ENCODE measurements at places on chromosomes 3 and 15.

GRCh38 chr3:18643281-18643680 lies 218.1 kb upstream of the SATB1 start:
- H3K27me3 ChIP-seq: no peaks in the 10 kb centered on the region
- H3K27ac ChIP-seq: no peak overlapping the region
- no peak overlapping the region for H3K4me3 ChIP-seq
- DNase-seq: no peak

- no peaks in the 10 kb centered on the region for H3K27me3 ChIP-seq
- H3K36me3 ChIP-seq: peaks cover 1% of the 10 kb centered on the region
- no peak overlapping the region for H3K4me3 ChIP-seq
- no peak overlapping the region for H3K27ac ChIP-seq
- no peak for DNase-seq
Observed at GRCh38 chr3:49181351-49181750, 10.0 kb downstream of the KLHDC8B start.

DNA sequence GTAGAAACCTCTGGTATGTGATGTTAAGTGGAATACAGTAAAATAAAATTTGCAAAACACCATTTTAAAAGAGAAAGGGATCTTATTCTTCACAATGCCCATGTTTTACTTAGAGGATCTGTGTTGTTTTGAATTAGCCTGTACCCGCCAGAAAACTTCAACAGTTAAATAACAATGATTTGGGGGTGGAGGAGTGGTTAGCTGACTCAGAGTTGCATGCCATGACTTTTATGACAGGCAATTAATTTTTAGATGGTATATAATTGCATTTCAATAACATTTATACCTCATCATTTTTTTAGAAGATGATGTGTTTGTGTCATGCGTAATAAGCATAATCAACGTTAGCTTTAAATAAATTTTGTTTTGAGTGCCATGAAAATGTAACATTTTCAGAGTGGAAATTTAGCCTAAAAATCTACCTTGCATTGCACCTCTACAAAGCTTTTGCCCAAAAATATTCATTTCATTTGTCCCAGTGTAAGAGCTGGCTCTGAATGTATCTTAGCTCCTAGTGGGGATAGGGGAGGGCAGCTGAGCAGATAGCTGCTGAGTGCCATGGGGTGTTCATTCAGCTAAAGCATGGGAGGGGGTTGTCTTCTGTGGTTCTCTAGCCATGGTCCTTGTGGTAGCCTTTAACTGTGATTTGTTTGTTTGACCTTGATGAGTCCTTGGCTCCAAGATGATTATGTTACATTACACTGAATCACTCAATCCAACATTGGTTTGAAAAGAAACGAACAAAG lies 379.8 kb downstream of the LPP start:
- H3K27ac ChIP-seq: no peak overlapping the region
- no peaks in the 10 kb centered on the region for H3K36me3 ChIP-seq
- no peaks in the 10 kb centered on the region for H3K27me3 ChIP-seq
- no peaks in the 10 kb centered on the region for H3K4me1 ChIP-seq

DNA sequence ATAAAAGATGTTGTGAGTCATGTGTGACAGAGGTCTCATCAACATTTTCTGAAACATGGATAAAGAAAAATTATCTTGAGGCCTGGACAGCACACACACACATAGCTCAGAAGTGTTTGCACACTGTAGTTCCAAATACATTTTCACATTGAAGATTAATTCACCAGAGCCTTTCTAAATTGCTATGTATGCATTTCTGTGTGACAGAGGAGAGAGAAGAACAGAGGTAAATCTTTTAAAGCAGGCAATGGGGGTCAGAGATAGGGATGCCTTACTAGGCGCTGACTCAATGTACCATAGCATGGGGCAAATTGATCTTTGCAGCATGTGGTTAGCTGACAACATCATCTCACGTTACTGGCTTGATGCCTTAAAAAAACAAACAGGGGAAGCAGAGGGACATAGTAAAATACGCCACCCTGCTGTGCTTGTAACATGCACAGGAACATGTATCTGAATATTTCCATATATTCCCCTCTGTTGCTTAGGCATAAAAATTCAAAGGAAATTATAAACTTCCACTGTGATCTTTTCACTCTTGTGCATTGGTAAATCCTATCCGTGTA lies 7.7 kb downstream of the POU1F1 start:
- no peak for DNase-seq
- H3K27ac ChIP-seq: no peak overlapping the region

- H3K27ac ChIP-seq: no peak overlapping the region
- H3K27me3 ChIP-seq: no peaks in the 10 kb centered on the region
- peaks cover 32% of the 10 kb centered on the region for H3K36me3 ChIP-seq
- DNase-seq: no peak
- H3K4me3 ChIP-seq: no peak overlapping the region
Observed at GRCh38 chr3:184372296-184372821, 5.6 kb downstream of the THPO start.

DNA sequence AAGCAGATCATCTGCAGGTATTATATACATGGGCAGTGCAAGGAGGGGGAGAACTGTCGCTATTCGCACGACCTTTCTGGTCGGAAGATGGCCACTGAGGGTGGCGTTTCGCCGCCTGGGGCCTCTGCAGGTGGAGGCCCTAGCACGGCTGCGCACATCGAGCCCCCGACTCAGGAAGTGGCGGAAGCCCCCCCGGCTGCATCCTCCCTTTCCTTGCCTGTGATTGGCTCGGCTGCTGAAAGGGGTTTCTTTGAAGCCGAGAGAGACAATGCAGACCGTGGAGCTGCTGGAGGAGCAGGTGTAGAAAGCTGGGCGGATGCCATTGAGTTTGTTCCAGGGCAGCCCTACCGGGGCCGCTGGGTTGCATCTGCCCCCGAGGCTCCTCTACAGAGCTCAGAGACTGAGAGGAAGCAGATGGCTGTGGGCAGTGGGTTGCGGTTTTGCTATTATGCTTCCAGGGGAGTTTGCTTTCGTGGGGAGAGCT lies 639 bp downstream of the MKRN3 start:
- peak overlapping the region; percentile 40 for H3K4me3 ChIP-seq
- H3K4me1 ChIP-seq: no peaks in the 10 kb centered on the region
- no peak for DNase-seq
- no peaks in the 10 kb centered on the region for H3K36me3 ChIP-seq
- H3K27ac ChIP-seq: peak overlapping the region; percentile 37
- H3K27me3 ChIP-seq: peaks cover 5% of the 10 kb centered on the region
